Activated CD4-positive, alpha-beta T cell treated with anti-CD3 and anti-CD28 coated beads, Interleukin-2, amount 10 ng/mL, durations not matched to agents 7 days and 5 days (primary cell): ENCODE measurements at places on chromosomes 3 and 15. TPM values are rescaled to one million over a fixed set of nuclear protein-coding genes. Genes with fewer than 3 reads are reported as not detected.

GRCh38 chr3:36944012-36944640 is 728 bp downstream of the TRANK1 start:
- DNase-seq: peak; percentile 21

GRCh38 chr3:101379658-101380376 is 59.4 kb upstream of the IMPG2 start:
- DNase-seq: peak; percentile 15

- DNase-seq: no peak
Measured at GRCh38 chr15:42175671-42176070, 19.2 kb upstream of the PLA2G4F start.

GRCh38 chr3:5479229-5479799 is 291.8 kb downstream of the EDEM1 start:
- no peak for DNase-seq

DNA sequence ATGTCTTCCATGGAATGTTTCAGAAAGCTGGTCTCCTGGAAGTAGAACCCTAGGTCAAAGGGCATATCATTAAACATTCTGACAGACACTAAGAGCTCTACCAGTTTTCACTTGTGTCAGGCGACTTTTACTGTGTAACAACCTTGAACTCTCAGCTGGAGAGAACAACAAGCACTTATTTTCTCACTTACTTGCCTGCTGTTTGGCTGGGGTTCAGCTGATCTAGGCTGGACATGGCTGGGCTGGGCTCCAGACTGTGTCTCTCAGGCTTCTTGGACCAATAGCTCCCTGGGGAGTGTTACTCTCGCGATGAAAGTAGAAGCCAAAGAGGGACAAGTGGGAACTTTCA is 527.3 kb downstream of the SHQ1 start:
- DNase-seq: no peak

DNA sequence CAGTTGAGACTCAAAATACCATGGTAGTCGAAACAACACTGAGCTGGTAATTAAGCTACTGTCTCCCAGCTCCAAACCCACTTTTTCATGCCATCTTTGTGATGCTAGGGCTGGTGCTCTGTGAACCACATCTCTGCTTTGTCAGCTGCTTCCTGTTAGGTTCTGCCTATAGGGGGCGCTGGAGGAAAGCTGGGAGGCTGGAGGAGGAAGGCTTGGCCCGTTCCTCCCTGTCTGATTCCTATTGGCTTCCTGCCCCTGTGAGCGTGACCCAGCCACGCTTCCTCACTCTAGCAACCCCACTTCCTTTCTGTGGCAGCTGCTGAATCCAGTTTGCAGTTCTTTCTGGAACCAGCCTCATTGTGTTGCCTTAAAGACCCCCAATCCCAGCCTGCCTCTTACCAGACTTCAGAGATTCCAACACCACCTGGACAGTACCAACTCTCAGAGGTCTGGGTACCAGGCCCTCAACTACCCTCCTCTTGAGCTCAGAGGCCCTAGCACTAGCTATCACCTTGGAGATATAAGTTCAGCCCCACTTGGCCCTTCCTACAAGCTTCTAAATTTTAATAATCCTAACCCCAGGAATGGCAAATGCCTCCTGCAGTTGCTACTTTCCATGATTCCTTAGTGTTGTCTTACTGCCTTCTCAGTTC is 120.9 kb downstream of the ERC2 start:
- peak; percentile 36 for DNase-seq

- DNase-seq: peak; percentile 31
Measured at GRCh38 chr15:74906067-74906449, 593 bp downstream of the FAM219B start.

The THPO gene
- not detected for total RNA-seq

The AHSG gene
- total RNA-seq: not detected

The UCN2 gene
- total RNA-seq: not detected

The SERINC4 gene
- total RNA-seq: 0.50 TPM
